CD14-positive monocyte (primary cell): ENCODE measurements at places on chromosomes 16 and 17. TPM values are rescaled to one million over a fixed set of nuclear protein-coding genes. Genes with fewer than 3 reads are reported as not detected.

The CNTNAP1 gene
- not detected for polyA plus RNA-seq

The MT3 gene
- polyA plus RNA-seq, result not detected in 2 replicates

The TEKT1 gene
- not detected for polyA plus RNA-seq

The KRTAP1-5 gene
- not detected in 2 replicates for polyA plus RNA-seq

The GDPD1 gene
- polyA plus RNA-seq, result 0.59 and 1.6 TPM in 2 replicates

The KRT33A gene
- polyA plus RNA-seq, result not detected

The PRSS22 gene
- polyA plus RNA-seq, result not detected

The TBC1D10B gene
- polyA plus RNA-seq, result 36.0 and 43.1 TPM in 2 replicates

- peaks cover 23% of the 10 kb centered on the region for H3K27me3 ChIP-seq
- no peak overlapping the region for H3K27ac ChIP-seq
- H3K4me3 ChIP-seq, result no peak overlapping the region
- no peak for DNase-seq
These were observed 5.8 kb downstream of the PRSS22 start for GRCh38 chr16:2852003-2852730.

DNA sequence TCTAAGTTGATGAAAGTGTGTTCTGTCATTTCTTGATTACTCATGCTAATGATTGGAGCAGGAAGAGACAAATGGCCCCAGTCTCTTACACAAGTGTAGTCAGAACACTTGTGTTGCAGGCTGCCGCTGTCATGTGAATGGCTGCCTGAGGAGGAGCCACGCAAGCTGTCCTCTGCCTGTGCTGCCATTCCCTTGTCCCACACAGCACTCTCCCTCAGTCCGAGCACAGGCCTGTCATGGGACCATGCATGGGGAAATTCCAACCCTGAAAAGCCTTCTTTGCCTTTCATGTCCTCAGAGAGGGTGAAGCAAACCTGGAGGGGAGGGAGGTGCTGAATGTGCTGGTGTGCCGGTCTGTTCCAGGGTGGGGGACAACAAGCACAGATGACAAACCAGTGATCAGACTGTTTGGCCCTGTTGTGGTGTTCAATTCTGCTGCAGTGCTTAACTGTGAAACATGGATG lies 109.4 kb downstream of the MRTFB start:
- H3K27ac ChIP-seq, result no peak overlapping the region
- peaks cover 6% of the 10 kb centered on the region for H3K4me1 ChIP-seq

DNA sequence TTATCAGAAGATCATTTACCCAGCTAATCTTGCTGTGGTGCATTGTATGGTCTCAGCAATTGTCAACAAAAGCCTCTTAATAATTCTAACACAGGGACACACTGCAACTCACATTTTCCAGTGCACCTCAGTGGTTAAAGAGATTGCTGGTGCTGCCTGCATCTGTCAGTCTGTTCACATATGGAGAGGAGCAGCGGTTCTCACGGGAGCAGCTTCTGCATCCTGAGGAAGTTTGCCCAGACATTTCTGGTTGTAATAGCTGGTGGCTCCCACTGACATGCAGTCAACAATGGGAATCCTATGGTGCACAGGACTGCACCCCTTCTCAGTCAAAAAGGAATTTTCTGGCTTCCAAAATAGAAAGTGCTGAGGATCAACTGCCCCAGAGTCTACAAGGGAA lies 7.8 kb downstream of the GGA2 start:
- H3K4me1 ChIP-seq, result peaks cover 82% of the 10 kb centered on the region
- H3K36me3 ChIP-seq, result no peaks in the 10 kb centered on the region
- DNase-seq, result no peak
- H3K4me3 ChIP-seq, result no peak overlapping the region

DNA sequence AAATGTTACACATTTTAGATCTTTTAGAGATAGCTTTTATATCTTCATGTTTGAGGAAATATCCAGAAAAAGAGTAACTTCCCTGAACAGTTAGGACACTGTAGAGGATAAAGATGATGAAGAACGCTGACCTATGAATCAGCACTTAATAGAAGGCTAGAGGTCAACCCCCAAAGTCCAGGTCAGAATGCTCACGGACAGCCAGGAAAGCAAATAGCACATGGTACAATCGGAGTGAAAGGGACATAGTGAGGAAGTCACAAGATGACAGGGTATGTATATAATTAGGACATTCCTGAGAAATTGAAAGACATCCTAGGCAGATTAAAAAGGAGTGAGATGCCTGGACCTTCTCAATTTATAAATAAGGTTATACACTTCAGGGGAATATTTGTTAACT lies 55.1 kb upstream of the CNTNAP4 start:
- H3K4me1 ChIP-seq, result no peaks in the 10 kb centered on the region
- no peaks in the 10 kb centered on the region for H3K27me3 ChIP-seq
- no peak overlapping the region for H3K27ac ChIP-seq

DNA sequence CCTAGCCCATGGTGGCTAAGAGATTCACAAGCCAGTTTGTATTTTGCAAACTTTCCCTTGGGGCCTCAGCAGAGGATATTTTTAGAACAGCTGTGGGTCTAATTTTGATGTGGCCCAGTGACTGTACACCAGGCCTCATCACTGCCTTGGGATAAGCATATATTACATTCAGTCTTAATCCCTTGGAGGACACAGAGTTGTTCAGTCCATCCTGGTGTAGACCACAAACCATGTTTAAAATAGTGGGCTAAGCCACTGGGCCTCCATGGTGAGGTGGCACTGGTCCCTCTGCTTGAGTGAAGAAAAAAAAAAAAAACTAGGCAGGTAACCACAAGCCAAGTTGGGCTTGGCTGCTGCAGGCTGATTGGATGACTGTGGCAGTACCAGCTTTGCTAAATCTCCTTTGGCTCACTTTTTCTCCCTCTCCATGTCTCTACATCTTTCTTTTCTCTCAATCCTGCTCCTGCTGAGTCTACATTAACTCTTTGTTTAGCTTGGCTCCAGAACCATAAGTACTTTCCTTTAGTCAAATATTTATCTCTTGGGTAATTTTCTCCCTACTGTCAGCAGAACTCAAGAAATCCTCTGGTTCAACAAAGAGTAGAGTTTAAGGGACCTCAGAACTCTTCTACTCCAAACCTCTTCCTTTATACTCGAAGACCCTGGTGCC lies 120.0 kb upstream of the TBX2 start:
- DNase-seq, result no peak
- H3K27ac ChIP-seq, result no peak overlapping the region
- H3K4me3 ChIP-seq, result no peak overlapping the region

GRCh38 chr16:85047867-85048455 lies 20.4 kb downstream of the KIAA0513 start:
- peak; percentile 46 for DNase-seq
- H3K4me3 ChIP-seq, result no peak overlapping the region
- H3K4me1 ChIP-seq, result peaks cover 55% of the 10 kb centered on the region
- peak overlapping the region; percentile 45 for H3K27ac ChIP-seq
- no peaks in the 10 kb centered on the region for H3K27me3 ChIP-seq
- H3K36me3 ChIP-seq, result peaks cover 57% of the 10 kb centered on the region

GRCh38 chr16:79317026-79317425 lies 283.5 kb downstream of the MAF start:
- H3K4me3 ChIP-seq, result no peak overlapping the region
- H3K27me3 ChIP-seq, result peaks cover 2% of the 10 kb centered on the region
- H3K36me3 ChIP-seq, result no peaks in the 10 kb centered on the region
